ENCODE measurements at places on chromosomes 1 and 21. TPM values are rescaled to one million over a fixed set of nuclear protein-coding genes. Genes with fewer than 3 reads are reported as not detected.

THEM5 gene
- not detected for polyA plus RNA-seq

OR2T35 gene
- not detected for polyA plus RNA-seq

KRTAP19-1 gene
- not detected for polyA plus RNA-seq

HPCA gene
- 0.81 TPM for polyA plus RNA-seq

C1orf141 gene
- polyA plus RNA-seq, result 0.48 TPM

MYOG gene
- not detected for polyA plus RNA-seq

CCNL2 gene
- 217 TPM for polyA plus RNA-seq

ORC1 gene
- polyA plus RNA-seq, result 0.43 TPM

KCNQ4 gene
- 0.73 TPM for polyA plus RNA-seq

TLR5 gene
- 9.9 TPM for polyA plus RNA-seq

SDE2 gene
- 13.2 TPM for polyA plus RNA-seq

ADSS2 gene
- polyA plus RNA-seq, result 39.5 TPM

PTPN14 gene
- 7.6 TPM for polyA plus RNA-seq

CNTN2 gene
- polyA plus RNA-seq, result 0.25 TPM

S100A5 gene
- polyA plus RNA-seq, result not detected

TAS1R3 gene
- 0.24 TPM for polyA plus RNA-seq

AGO1 gene
- 16.3 TPM for polyA plus RNA-seq

CRYAA gene
- not detected for polyA plus RNA-seq

KRTAP10-11 gene
- not detected for polyA plus RNA-seq

GBP4 gene
- polyA plus RNA-seq, result 40.8 TPM

ELF3 gene
- polyA plus RNA-seq, result 0.05 TPM

PTCH2 gene
- polyA plus RNA-seq, result 14.0 TPM

DMRTA2 gene
- polyA plus RNA-seq, result not detected

C8A gene
- polyA plus RNA-seq, result not detected

TMEM269 gene
- polyA plus RNA-seq, result 0.07 TPM

PSMB4 gene
- polyA plus RNA-seq, result 274 TPM

MRAP gene
- 1.9 TPM for polyA plus RNA-seq

All from ovary (tissue), 10 donors.